ENCODE measurements at places on chromosomes 12 and 14.

GRCh38 chr12:41684997-41685396, 459.7 kb downstream of the GXYLT1 start:
- DNase-seq = no peak

- DNase-seq = no peak
Measured at GRCh38 chr12:6615802-6616201, 8.6 kb upstream of the CHD4 start.

DNA sequence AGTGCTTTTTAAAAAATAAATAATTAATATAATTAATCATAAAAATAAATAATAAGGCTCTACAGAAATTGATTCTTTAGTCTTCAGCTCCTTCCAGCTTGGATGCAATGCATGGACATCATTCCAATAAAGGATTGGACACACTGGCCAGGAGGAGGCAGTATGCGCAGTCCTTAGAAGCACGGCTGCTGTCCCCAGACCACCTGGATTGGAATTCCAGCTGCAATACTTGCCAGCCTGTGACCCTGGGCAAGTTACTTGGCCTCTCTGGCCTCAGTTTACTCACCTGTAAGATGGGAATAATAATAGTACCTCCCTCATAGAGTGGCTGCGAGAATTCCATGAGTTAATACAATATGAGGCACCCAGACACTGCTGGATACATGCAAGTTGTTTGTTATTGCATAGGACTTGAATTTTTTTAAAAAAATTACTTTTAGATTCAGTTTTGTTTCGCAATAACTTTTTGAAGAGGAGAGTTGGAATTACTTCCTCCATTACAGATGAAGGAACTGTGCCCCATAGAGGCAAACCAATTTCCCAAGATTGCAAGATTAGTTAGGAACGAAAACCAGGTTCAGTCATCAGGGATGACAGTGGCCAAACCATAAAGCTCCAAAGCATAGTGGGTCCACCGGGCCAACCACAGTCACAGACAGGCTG, 12.2 kb downstream of the RPH3A start:
- no peak for DNase-seq

- DNase-seq = no peak
Measured at GRCh38 chr14:89630101-89630829, 213.2 kb upstream of the FOXN3 start.

DNA sequence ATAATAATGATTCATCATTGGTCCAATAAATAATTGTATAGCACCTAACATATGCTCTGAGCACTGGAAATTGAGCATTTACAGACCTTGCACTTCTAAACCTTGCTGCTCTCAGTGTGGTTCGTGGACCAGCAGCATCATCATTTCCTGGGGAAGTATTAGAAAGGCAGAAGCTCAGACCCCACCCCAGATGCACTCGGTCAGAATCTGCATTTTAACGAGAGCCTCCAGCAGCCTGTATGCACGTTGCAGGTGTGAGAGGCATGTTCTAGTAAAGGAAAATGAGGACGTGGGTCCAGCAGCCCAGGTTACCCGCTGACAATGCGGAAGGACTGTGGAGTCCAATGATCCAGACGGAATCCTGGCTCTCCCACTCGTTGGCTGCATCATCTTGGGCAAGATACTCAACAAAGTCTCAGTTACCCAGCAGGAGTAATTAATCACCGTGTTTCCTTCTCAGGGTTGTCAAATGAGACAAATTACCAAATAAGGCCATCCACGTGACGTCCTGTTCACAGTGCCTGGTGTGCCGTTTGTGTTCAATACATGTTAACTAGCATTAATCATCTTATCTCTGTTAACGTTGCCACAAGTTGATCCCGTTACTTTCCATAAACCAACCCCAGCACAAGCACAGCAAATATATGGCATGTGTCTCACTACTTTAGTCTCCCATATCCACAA, 49.2 kb upstream of the CCND2 start:
- DNase-seq = no peak

GRCh38 chr14:70855486-70855885, 46.2 kb upstream of the MAP3K9 start:
- DNase-seq = no peak

Measured in NCI-H1092 treated with DMSO at 0.1 percent for 48 hours (cell line).